Activated T-helper 1 cell treated with anti-CD3 and anti-CD28 coated beads, Interleukin-12 subunit alpha, Interleukin-12 subunit beta, Interleukin-2, Interleukin-4 antibody, amounts not matched to agents 30 ng/mL and 10 ng/mL and 1 ng/mL, durations not matched to agents 14 hours and 24 hours and 36 hours (primary cell): ENCODE measurements at places on chromosomes 12 and 14. TPM values are rescaled to one million over a fixed set of nuclear protein-coding genes. Genes with fewer than 3 reads are reported as not detected.

The NKX2-1 gene
- total RNA-seq = not detected in 2 replicates

The PRB2 gene
- total RNA-seq = not detected in 2 replicates

The ABCC9 gene
- total RNA-seq = not detected in 2 replicates

GRCh38 chr12:58433959-58434358, 486.3 kb downstream of the LRIG3 start:
- no peak for DNase-seq

DNA sequence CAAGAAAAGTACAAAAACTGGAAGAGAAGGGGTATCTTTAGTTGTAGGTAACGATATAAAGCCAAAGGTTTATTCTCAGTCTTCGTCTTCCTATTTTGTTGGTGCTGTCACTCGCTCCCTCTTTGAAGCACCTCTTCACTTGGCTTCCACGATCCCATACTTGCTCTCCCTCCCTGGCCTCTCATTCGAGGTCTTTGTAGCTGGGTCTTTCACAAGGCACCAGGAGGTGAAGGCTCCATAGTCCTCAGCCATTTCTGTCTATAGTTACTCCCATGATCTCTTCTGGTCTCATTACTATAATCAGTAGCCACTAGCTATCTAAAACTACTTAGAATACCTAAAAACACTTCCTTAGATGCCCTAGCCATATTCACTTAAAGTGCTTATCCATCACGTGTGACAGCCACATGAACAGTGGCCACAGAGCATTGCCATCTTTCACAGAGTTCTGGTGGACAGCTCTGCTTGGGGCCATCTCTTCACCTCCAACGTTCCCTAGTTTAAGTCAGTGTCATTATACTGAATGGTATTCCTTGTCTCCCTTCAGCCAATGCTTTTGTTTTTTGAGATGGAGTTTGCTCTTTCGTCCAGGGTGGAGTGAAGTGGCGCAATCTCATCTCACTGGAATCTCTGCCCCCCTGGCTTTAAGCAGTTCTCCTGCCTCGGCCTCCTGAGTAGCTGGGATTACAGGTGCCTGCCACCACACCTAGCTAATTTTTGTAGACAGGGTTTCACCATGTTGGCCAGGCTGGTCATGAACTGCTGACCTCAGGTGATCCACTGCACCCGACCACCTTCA, 57.1 kb downstream of the ATP2A2 start:
- DNase-seq = no peak

DNA sequence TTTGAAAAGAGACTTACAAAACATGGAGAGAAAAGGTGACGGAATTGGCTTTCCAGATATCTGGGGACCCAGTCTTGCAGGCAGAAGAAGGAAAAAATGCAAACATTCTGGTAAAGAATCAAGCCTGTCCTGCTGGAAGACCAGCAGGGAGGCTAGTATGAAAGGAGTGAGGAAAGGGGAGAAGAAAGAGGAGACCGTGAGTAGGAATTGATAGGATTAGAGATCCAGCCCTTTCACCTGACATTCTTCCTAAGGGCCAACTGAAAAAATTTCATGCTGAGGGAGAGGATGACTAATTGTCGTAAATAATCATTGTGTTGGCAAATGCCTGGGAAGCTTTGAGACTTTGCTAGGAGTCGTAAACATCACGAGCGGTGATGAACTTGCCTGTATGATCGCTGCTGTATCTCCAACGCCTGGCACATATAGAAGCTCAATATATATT, 12.1 kb downstream of the BHLHE41 start:
- DNase-seq = no peak

GRCh38 chr14:66403183-66403582, 83.0 kb upstream of the CCDC196 start:
- DNase-seq = no peak

DNA sequence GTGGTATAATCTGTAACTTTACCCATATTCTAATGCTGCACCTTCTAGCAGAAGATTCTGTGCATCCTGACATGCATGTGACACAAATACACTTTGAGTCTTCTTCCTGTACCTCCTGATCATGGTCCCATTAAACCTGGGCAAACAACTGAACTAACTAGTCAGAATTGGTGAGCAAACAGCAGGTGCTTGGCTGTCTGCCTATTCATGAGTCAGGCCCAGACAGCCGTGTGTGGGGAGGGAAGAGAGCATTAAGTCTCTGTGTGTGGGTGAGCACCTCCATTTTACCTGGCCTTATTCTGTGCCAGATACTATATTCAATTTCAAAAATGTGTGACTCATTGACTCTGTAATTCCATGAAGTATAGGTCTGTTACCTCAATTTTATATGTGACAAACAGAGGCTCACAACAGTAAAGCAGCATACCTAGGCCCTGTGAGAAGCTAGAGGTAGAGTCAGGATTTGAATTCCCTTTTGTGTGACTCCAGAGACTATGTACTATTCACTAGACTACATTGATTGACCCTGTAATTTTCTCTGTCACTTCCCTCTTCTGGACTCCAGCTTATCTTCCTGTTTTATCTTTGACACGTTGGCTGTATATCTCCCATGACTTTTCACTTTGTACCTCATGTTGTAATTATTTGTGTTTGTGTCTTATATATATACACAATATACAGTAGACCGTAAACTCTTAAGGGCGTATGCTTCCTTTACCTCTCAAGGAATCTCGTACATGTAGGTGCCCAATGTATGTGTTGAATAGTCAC, 32.2 kb downstream of the SUSD6 start:
- DNase-seq = no peak

- no peak for DNase-seq
Observed at GRCh38 chr12:89347325-89347829, 4.9 kb downstream of the DUSP6 start.

DNA sequence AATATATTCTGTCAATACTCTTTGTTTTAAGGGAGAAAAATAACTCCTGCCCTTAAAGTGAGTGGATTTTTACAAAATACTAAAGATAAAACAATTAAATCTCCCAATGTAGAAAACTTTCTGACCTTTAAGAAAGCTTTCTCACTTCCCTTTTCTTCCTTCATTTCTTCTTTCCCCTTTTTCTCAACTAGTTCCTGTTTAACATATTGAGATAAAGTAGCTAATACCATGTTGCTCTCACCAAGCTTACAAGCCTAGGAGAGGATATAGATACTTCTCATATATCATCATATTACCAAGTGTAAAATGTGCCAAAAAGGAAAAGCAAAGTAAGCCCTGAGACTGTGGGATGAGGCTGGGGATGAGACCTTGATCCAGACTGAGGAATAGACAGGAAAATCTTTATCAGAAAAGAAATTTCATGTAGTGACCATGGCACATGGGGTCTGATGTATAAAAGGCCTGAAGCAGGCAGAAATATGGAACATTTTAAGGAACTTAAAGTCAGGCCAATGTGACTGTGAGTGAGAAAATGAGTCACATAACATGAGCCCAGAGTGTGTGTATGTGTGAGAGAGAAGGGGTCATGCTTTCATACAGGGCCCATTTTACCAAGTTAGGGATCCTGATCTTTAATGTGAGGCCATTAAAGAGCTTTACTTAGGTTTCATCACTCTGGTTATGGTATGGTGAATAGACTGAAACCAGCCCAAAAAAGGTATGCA, 1.6 kb upstream of the RPL10L start:
- no peak for DNase-seq

DNA sequence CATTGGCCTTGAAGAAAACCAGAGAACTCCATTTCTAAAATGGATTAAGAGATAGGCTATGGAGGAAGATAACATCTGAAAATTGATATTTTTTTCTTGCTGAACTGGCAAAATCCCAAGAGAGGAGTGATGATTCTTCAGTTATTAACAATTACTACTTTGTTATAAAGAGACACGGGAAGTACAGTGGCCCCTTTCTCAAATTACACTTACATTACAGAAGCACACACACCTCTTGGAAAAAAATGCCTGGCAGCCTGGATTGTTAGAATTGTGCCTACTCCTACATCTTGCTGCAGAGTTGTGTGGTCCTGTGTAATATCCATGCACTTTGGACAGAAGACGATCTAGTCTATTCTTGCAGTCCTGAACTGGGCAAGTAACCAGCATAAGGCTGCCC, 71.7 kb downstream of the TGFB3 start:
- DNase-seq = no peak

DNA sequence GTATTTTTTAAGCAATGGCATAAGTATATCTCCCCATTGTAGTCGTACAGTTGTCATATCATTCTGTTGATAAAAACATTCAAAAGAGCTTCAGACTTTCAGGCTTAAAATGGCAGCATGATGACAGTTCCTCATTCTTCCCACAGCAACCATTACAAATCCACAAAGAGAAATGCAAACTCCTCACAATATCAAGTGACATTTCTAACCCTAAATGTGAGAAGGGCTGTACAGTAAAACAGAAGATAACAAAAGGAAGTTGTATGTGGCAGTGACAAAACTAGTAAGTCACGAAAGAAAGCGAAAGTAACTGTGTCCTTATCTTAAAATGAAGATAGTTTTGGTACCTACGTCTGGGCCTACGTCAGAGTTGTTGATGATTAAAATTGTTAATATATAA, 46.7 kb downstream of the GXYLT1 start:
- DNase-seq = no peak

- DNase-seq = no peak
Observed at GRCh38 chr14:78509516-78509915, 339.3 kb downstream of the NRXN3 start.

DNA sequence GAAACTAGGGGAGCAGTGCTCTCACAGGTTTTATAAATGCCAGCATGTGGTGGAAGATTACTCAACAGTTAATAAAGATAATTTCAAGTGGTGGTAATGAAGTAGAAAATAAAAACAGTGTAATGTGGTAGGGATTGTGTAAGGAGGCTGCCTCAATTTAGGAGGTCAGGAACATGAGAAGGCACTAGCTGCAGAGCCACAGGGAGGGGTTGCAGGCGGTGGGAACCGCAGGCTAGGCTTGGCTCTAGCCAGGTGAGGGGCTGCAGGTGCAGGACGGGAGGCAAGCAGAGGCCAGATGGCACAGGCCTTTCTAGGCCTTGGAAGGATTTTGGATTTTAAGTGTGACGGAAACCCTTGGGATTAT, 768 bp downstream of the METTL25 start:
- DNase-seq = no peak

GRCh38 chr12:119780786-119781434, 96.2 kb downstream of the CIT start:
- DNase-seq = no peak

GRCh38 chr14:92153581-92153980, 31.8 kb downstream of the CPSF2 start:
- DNase-seq = no peak

DNA sequence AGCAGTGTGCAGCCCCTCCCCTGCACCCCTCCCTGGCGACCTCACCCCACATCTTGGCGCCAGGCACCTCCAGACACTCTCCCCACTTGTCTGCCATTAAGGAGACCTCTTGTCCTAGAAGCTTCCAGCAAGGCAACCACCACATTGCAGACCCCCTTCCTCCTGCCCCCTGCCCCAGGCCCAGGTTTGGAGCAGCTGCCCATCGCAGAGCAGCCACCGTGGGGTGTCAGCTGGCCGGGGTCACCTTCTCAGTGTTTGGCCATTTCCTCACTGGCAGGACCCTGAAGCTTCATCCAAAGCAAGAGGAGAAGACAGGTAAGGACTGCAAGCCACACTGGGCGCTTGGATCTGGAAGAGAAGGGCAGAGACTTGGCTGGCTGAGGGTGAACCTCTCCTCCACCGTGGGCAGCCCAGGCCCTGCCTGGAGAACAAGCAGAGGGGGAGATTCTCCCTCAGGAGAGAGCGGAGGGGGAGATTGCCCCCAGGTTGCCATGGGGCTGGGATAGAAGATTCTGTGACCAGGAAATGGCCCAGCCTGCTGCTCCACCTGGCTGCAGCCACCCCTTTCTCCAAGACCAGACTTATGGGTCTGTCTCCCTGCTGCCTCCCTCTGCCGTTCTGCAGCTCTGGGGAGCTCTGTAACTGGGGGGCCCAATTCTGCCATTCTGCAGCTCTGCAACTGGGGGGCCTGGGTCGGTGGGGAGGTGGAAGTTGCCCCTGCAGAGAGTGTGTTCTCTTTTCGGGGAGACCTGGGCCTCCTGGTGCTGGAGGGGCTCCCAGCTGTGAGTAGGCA, 72.9 kb upstream of the C14orf180 start:
- no peak for DNase-seq

DNA sequence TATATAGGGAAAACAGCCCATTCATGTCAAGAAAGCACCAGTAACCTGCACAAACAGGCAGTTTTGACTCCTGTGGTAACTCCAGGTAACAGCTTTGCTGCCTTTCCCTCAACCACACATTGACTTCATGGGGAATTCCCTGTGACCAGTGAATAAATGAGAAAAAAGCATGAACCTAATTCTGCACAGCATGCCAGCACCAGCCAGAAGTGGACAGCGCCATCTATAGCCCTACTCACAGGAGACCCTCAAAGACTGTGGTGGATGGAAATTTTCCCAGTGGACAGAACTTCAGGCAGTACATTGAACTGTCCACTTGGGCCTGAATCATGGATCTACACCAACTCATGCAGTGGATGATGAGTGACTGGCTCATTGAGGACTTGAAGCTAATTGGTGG, 152.1 kb downstream of the SLC8A3 start:
- DNase-seq = no peak

DNA sequence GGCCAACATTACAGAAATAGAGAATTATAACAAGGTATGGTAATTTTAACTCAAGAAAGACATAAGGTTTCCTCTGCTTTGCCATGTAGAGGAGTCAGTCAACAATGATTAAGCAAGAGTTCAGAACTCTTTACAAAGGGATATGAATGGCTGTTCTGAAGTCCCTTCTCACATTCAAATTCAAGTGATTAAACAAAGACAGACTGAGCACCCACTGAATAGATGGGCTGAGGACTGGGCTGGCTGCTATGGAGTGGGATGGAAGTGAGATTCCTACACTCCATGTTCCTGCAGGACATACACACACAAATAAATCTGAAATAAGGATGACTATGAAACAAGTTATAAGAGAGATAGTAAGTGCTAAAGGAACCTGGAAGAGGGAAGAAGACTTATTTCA, 199.0 kb upstream of the GRIP1 start:
- DNase-seq = no peak

DNA sequence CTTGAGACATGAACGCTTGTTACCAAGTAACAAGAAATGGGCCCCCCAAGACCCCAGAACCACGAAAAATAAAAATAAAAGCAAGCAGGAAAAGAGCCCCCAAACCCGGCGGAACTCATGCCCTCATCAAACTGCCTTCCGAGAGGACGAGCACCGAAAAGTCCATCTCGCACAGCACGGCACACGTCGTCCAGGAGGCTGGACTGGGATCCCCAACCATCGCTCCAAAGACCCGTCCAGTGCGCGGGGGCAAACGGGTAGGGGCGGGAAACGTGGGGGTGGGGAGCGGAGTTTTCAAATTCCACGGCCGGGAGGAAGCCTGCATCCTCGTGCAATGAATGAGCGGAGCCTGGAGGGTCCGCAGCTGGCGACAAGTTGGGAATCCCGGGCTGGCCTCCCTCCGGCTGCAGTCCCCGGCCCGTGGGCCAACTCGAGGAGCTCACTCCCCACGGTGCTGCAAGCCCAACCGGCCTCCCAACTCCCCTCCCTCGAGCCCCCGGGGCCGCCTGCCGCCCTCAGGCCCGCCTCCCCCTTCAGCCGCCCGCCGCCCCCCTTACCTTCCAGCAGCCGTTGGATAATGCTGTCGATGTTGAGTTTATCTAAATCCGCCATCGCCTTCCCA, 484 bp downstream of the PPP1CC start:
- no peak for DNase-seq
